Fibroblast of skin of left biceps (primary cell): ENCODE measurements at places on chromosomes 3 and 15.

DNA sequence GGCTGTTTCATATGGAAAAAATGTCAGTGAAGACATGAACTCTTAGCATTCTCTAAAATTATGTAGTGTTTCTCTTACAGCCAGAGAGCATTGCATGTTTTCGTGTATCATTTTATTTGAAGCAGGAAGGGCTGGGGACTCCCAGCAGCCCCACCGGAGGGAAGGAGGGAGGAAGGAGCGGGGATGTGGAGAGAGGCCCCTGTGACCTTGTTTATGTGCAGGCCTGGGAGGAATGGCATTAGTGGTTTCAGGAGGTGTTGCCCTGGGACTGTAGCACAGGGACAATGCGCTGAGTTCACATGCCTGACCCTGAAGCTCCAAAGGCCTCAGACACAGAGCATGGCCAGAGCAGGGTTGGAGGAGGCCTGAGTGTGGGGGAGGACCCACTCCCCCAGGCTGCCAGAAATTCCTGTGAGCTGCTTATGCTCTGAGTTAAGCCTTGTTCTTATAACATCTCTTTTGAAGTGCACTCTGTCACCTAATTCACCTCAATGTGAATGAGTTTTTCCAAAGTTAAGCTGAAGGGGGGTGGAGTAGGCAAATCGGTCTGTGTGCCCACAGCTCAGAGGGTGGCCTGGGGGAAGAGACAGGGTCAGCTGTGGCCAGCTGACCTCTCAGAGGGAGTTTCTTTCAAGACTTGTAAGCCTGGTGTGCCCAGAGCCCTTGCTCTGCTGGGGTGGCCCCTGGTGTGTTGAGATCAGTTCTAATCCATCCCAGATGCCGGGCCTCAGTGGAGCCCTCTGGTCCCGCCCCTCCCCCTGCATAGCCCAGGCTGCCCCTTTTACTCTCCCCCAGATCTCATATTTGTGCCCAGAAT, 3.9 kb upstream of the RNU6-1 start:
- DNase-seq: no peak

DNA sequence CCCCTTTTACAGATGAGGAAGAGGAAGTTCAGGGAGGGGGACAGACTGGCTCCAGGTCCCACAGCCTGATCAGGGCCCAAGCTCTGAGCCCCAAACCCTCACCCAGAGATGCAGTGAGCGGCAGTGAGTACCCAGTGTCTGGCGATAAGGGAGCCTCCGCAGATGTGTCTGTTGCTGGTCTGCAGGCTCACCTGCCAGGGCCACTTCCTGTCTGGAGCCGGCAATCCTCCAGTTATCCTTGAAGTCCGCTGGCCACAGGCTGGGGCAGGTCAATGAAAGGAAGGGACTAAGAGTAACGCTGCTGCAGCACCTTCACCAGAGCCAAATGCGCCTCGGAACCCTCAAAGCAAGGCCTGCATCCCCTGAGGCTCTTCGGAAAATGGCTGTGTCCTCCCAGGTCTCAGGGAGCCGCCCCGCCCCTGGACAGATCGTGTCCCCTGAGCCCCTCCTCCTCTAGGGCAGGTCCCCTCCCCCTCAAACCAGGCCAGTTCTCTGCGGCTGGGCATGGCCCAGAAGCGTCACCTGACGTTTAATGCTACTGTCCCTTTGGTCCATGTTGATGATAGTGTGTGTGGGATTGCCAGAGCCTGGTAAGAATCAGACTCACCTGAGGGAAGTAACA, 51.5 kb downstream of the MYL3 start:
- no peak for DNase-seq

DNA sequence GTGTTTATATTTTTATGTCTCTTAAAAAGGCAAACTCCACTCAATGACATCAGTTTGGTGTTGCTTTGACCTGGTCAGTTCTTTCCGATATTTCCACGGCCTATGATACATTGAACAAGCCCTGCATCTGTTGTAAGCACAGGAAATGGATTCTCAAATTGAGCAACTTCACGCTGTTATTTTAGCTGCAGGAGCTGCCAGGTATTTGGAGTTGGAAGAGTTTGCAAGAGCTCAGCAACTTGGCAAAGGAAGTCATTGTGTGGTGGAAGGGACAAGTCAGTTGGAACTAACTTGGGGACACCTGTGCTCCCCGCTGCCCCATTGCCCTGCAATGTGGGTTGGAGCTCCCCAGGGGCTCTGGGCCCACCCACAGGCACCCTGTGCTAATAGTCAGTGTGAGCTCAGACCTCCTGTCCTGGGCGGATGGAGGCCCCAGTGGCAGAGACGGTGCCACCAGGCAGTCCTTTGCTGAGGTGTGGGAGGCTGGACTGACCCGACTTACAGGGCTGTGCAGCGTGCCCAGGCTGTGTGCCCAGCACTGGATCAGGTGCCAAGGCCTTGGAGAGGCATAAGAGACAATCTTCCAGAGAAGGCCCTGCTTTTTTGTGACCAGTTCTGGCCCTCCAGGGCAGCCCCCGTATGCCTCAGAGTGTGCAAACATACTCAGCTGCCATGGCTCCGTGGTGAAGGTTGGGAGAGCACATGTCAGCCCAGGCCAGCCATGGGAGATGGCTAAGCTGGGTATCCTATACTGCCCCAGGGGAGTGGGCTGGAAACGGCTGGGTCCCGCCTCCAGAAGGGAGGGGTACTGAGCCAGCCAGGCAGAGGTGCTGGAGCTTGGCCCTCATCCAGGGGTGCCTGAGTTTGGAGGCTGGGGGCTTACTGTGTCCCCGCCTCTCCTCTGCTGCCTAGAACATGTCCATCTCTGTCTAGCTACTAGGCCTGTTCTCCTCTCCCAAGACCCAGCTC, 43.5 kb downstream of the KY start:
- no peak for DNase-seq

DNA sequence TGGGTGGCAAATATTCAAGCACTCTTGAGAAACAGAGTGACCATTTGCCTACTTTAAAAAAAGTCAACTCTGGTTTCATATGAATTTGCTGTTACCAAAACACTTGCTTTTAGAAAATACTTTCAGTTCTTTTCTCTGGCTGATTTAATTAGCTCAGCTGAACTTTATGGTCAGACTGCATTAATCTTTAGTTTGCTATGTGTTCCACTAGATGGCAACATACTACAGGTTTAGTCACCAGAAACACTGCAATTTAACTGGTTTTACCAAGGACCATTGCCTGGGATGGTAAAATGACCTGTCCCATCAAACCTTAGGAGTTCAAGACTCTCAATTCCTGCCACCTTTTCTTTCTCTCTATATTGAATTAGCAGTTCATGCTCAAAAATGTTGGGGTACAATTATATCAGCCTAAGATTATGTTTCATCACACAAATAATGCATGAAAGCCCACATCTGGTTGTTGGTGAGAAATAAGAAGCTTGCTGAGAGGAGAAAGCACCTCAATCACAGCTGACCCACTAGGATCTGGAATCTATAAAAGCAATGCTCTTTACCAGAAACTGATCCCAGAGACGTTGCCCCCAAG, 14.2 kb downstream of the EIF4E3 start:
- peak; percentile 13 for DNase-seq

DNA sequence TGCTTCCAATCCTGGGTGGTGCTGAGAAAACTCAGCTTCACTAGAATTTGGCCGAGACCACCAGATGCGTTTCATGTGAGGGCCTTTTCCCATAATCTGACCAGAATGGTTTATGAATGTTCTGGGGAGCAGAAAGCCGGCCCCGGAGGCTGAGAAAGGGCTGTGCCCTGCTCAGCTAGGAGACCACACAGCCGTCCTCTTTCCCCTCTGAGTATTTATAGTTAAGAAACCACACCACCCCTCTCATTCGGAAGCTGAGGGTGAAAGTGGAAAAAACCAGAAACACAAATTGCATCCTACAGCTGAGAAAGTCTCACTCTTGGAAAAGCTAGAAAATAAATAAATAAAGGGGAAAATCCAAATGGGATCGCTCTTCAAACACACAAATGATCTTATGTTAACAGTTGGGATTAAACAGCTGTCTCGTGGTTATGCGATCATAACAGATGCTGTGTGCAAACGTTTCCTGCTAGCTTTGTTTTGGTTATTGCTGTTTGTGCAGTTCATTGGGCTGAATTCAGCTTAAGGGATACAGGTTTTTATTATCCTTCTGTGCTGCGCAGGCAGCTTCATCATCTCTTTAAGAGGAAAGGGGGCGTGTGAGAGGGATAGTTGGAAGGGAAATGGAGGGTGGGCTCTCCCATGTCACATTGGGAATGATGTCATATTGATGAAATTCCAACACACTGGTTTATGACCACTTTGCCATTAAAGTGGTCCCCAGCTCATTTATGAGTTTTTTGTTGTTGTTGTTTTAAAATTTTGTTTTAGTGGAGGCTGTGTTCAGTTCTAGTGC, 1026.2 kb upstream of the NR2F2 start:
- no peak for DNase-seq

DNA sequence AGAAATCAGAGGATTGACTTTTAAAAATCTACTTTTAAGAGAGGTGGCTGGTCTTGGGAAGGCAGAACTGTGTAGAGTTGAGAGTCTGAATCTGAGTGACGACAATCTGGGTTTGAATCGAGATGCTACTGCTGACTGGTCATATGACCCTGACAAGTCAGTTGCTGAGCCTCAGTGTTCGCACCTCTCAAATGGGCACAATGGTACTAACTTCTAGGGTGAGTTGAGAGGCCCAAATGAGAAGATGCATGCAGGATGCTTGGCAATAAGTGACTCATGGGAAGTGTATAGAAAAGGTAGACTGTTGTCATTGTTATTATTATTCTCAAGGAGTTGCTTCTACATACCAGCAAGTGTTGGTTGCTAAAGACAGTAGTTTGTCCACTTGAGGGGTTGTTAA, 10.3 kb downstream of the CACNA2D3 start:
- no peak for DNase-seq

GRCh38 chr15:86756688-86757087, 677.0 kb downstream of the AGBL1 start:
- no peak for DNase-seq

DNA sequence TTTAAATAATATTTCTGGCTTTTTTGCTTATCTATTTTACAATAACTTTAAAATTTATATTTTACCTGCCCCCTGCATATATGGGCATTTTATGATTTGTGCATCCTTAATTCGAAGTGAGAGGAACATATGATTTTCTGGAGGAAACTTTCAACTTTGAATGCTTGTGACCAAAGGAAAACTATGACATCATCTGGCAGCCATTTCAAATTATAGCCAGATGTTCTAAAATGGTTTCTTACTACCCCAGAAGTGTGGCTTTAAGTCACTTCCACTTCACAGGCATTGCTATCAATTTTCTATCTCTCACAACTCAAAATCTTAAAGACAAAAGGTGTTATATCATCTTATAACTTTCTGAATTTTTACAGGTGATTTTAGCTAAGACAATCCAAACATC, 508.8 kb downstream of the RBMS3 start:
- no peak for DNase-seq

- no peak for DNase-seq
Observed at GRCh38 chr15:93231261-93231925, 142.4 kb upstream of the RGMA start.

- DNase-seq: no peak
Observed at GRCh38 chr3:141241616-141242376, 10.2 kb downstream of the PXYLP1 start.

DNA sequence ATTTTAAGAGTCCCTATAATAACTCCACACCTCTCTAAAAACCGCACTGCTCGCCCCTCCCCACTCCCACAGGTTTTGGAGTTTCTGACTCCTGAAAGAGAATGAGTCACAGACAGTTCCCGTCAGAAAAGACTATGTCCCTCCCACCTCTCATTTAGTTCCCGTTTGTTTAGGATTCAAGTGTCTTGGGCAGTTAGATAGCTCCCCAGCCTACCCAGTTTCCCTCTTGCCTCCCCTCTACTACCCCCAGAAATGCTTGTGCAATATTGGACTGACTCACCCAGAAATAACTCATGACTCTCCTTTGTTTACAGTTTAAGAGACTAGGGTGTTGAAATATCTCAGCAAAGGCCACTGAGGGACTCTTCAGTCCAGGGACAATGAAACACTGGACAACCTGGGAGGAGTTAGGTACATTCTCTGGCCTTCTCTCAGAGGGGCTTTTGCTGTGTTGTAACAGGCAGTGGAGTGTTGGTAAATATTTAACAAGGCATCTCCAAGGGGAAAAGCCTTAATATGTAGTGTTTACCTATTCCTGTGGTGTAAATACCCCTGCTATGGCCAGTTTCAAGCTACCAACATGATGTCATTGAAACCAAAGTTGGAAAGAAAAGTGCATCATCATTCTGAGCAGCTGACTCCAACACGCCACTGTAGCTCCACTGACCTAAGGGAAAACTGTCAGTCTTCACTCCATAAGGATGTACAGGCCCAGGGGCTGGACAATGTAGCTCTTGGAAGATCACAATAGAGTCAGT, 96.1 kb upstream of the CHD2 start:
- peak; percentile 100 for DNase-seq

GRCh38 chr3:149374391-149374790, 3.1 kb downstream of the TM4SF1 start:
- DNase-seq: no peak

- DNase-seq: peak; percentile 44
Observed at GRCh38 chr15:37253877-37254276, 153.5 kb upstream of the MEIS2 start.

- no peak for DNase-seq
Observed at GRCh38 chr3:126350502-126351085, 6.6 kb downstream of the KLF15 start.

DNA sequence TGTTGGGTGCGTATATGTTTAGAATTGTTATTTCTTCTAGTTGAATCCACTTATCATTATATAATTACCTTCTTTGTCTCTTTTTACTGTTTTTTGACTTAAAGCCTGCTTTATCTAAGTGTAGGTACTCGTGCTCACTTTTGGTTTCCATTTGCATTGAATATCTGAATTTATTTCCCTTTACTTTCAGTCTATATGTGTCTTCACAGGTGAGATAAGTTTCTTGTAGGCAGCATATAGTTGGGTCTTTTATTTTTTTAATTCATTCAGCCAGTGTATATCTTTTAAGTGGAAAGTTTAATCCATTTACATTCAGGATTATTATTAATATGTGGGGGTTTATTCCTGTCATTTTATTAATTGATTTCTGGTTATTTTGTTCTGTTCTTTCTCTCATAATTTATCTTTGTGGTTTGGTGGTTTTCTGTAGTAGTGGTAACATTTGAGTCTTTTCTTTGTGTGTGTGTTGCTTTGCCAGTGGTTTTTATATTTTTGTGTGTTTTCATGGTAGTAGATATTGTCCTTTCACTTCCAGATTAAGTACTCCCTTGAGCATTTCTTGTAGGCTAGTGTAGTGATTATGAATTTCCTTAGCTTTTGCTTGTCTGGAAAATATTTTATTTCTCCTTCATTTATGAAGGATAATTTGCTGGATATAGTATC, 27.3 kb downstream of the STT3B start:
- no peak for DNase-seq

DNA sequence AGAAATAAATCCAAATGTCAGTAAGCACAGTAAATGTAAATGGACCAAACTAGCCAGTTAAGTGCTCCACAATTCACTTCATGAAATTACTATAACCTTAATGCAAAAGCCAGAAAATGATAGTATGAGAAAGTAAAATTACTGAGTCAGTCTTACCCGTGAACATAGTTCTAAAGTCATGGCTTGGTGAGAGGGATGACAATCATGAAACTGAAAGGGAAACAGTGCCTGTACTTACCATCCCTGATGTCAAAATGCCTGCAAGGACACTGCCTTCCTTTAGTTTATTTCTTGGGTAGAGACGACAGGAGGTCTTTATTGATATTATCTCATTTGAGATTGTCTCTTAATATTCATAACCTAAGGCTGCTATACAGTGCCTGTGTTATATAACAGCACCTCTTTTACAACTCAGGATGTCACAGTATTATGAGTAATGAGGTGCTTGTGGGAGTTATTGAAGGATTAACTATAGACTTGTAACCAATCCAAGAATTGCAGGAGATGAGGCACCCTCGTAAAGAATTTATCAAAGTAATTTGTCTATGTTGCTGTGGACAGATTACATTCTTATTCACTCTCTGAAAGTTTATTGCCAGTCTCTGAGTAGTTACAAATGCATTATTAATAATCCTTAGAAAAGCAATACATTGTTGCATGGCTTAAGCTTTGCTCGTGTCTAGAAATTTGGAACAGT, 142.9 kb upstream of the BFSP2 start:
- DNase-seq: peak; percentile 30
